ENCODE measurements at places on chromosomes 7 and 10.

DNA sequence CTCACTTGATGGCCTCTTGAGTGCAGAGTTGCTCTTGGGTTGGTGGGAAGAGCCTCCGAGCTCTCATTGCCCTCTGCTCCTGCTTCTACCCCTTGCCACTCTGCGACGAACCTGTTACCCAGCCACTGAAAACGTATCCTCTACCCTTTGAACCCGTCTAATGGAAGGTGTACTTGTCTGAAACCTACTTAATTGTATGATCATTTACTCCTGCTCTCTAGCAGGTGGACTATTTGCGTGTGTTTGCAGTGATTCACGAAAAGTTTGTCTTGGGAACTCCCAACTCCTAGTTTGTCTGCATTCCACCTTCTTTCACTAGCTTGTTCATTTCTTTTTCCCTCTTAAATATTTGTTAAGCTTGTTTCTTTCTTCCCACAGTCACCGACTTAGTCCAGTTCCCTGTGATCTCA, 503 bp downstream of the CROT start:
- no peak for DNase-seq

GRCh38 chr7:151076863-151077704, 3.5 kb downstream of the FASTK start:
- DNase-seq = no peak

DNA sequence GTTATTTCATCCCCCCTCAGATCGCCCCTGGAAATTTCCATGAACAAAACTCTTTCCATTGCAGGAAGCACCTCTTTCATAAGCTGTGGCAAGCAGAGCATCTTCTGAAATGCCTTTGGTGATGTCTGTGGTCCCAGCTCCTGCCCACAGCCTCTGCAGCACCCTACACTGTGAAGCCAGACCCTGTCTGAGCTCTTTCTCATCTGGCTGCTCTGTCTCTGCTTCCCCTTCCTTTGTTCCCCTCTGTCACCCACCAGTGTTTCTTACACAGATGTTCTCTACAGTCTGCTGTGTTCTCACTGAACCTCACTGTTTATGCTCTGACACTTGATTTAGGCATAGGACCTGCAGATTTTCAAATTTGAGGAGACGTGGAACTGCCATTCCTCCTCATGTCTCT, 1.9 kb upstream of the TAS2R39 start:
- DNase-seq = no peak

GRCh38 chr7:138625849-138626230, 75.3 kb downstream of the SVOPL start:
- no peak for DNase-seq

DNA sequence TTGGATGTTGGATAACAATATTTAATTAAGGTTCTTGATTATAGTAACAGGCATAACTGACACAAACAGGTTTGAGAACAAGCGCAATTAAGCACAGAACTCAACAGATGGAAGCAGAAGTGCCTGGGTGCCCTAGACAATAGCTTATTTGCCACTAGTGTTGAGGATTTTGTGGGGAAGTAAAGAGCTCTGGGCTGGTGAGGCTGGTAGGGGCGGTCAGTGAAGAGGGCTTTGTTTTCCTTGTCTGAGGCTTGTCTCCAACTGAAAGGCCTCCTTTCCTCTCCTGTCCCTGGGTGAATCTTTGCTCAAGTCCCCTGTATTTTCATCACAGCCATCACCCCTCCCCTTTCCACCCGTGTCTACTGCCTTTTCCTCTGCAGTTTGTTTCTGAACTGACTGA, 104.6 kb downstream of the KAT6B start:
- no peak for DNase-seq

- no peak for DNase-seq
These were observed 41.8 kb upstream of the TRIM8 start for GRCh38 chr10:102602272-102603045.

DNA sequence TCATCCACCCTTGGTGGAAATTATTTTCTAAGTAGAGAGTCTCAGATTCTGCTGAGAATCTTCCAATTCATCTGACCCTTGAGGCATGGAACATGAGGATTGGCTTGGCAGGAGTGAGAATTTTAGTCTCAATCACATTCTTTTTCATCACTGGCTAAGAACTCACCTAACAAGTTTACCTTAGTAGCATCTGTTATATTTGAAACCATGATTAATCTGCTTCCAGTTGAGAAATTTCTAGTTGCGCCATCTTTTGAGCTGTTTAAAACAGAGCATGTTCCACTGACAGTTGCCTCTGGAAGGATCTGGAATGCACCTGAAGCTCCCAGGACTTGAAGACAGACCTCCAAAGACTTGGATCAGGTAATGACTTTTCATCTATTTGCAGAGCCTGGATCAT, at the start of gene LIPK:
Gene LIPK (plus strand): TSS at position 292 of the 400 bp plus-strand sequence. CDS start 18,295 bp downstream, outside the sequence.
- DNase-seq = no peak

GRCh38 chr7:786472-787255, 45.6 kb upstream of the SUN1 start:
- DNase-seq = peak; percentile 52

DNA sequence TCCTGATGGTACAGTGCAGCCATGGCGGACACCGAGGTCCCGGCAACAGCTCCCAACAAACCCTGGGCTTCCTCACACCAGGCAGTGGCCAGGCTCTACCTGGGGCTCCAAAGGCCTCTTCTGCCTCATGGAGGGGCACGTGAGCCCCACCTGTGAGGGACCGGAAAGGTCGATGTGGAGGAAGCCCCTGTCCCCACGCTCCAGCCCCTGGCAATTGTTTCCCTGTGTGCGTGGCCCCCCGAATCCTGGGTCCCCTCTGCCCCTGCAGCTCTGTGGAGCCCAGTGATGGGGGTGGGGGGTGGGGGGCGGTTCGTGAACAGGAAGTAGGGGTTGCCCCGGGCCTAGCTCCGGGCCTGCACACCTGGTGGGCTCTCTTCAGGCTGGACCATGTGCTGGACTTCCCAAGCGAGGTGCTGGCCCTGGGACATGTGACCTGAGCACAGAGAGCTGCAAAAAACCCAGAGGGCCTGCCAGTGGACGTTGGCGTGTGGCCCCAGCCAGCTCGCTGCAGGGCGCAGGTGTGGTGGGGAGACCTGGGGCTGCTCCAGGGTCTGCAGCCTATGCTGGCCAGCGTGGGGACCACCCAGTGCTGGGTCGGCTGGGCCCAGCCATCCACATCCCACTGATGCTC, 72.6 kb downstream of the INPP5A start:
- DNase-seq = no peak

DNA sequence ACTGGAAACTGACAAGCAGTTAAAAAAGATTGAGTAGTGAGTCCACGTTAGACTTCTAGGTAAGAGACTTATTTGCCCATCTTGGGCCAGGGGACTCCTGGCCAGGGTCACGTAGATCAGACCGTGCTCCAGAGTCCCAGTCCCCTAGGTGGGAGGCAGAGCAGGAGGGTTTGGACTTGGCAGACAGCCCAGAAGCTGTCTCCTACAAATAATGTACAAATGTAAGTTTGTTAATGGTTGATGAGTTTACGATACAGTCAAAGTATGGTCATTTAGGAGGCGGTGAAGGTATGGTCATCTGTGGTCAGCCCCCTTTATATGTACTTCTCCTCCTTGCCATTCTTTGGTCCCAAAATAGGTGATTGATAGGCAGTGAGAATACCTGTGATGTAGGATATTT, 28.2 kb downstream of the INPP5F start:
- no peak for DNase-seq

DNA sequence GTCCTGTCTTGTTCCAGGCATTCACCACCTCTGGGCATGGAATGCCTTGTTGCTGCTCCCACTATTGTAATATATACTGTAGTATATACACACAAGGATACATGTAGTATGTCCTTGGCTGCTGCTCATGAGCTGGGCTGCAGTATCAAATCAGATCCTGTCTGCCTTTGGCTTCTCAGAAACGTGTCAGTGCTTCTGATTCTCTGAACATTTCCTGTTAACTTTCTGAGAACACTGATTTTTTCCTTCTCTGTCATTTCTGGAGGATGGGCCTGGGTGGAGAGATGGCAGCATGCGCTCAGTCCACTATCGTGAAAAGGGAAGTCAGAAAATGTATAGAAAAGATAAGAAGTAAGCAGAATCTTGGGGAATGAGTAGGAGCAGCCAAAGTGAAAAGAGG, 12.2 kb downstream of the SFTPA2 start:
- no peak for DNase-seq

DNA sequence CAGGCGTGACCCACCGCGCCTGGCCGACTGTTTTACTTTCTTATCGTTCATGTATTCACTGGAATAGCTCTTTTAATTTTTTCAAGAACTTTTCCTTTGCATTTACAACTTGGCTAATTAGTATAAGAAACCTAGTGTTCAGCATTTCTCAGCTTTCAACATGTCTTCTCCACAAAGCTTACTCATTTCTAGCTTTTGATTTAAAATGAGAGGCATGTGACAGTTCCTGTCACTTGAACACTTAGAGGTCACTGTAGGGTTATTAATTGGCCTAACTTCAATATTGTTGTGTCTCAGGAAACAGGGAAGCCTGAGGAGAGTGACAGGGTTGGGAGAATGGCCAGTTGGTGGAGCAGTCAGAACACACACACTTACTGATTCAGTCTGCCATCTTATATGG, 125.1 kb upstream of the GPR22 start:
- DNase-seq = no peak

GRCh38 chr7:108301387-108301786, 154.8 kb downstream of the NRCAM start:
- no peak for DNase-seq

GRCh38 chr7:118629898-118630438, 405.5 kb downstream of the ANKRD7 start:
- no peak for DNase-seq

DNA sequence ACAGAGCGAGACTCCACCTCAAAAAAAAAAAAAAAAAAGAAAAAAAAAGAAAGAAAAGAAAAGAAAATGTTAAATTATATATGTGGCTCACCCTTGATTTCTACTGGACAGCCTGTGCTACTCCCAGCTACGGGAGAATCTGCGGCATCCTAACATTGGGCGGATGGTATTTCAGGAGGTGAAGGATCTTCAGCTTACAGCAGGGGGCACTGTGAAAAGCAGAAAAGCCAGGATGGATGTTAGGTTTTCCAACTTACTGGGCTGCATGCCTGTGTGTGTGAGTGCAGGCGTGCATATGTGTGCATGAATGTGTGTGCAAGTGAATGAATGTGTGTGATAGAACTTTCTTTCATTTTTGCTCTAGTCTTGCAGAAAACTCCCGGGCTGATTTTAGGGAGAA, 1066.5 kb downstream of the TYW1 start:
- DNase-seq = no peak

GRCh38 chr7:28347475-28348318, 64.6 kb upstream of the CREB5 start:
- DNase-seq = no peak

GRCh38 chr10:78648256-78648860, 420.4 kb upstream of the ZMIZ1 start:
- no peak for DNase-seq

DNA sequence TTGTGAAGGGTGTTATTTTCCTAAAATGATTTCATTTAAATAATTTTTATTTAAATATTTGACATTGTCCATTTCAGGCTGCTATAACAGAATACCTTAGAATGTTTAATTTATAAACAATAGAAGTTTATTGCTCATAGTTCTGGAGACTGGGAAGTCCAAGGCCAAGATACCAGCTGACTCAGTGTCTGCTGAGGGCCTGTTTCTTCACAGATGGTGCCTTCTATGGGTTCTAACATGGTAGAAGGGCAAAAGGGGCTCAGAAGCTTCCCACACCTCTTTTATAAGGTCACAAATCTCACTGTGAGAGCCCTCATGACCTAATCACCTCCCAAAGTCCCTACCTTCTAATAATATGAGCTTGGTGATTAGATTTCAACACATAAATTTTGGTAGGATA, 50.7 kb downstream of the MTURN start:
- no peak for DNase-seq

- no peak for DNase-seq
These were observed 18.8 kb upstream of the AOAH start for GRCh38 chr7:36742911-36743775.

- no peak for DNase-seq
These were observed 139.6 kb upstream of the NEBL start for GRCh38 chr10:21036757-21037156.

DNA sequence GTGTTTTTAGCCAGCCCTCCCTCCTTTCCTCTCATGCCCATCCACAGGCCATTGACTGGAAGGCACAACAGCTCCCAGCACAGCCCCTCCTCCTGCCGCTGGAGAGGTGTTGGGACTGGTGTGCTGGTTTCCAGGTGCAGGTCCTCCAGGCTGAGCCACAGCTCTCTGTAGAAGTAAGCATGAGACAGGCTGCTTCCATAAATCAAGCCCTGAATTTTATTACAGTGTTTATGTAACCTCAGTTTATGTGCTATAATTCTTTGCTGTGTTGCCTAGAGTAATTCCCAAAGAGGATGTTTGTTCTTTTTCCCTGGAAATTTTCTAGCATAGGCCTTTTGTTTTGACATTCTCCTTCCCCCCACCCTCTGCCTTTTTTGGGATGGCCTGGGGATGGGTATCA, 445.8 kb downstream of the AUTS2 start:
- DNase-seq = no peak

GRCh38 chr10:103111031-103111917, 81.8 kb downstream of the NT5C2 start:
- DNase-seq = no peak

GRCh38 chr7:155722936-155723335, 78.5 kb downstream of the RBM33 start:
- no peak for DNase-seq

- no peak for DNase-seq
These were observed 109.8 kb downstream of the GLI3 start for GRCh38 chr7:42127232-42127622.

GRCh38 chr7:70436790-70437350, 695.1 kb upstream of the GALNT17 start:
- DNase-seq = no peak

GRCh38 chr7:12358694-12359093, 45.0 kb downstream of the VWDE start:
- DNase-seq = no peak

DNA sequence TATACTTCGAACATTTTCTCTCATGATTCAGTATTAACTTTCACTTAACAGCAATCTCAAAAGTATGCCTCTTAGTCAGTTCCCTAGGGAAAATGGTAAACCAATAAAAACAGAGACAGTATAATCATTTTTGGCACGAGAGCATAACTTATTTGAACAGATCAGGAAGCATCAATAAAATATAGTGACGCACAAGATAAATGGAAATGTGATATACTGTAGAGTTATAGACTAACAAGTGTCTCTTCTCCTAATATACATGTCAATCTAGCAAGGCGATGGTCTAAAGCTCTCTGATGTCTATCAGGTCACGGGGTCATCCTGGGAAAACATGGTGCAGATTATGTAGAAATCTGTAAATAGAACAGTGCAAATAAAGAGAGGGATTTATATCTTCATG, 131.6 kb downstream of the HGF start:
- DNase-seq = no peak

DNA sequence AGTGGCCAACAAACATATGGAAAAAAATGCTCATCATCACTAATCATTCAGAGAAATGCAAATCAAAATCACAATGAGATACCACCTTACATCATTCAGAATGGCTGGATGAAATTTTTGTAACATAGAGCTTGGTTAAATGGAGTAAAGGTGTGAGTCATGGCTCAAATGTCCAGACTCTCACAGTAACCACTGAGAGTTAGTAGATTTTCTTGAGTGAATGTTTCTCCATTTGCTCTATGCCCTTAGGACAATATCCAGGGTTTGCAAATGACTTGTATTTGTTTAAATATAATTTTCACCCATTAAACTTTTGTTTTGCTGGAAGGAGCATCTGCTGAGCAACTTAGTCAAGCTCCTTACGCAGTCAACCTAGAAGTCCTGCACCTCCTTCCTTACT, 967.2 kb downstream of the XPNPEP1 start:
- DNase-seq = no peak

All from central memory CD8-positive, alpha-beta T cell (primary cell).